ENCODE measurements at places on chromosomes 1 and 21. TPM values are rescaled to one million over a fixed set of nuclear protein-coding genes. Genes with fewer than 3 reads are reported as not detected.

DNA sequence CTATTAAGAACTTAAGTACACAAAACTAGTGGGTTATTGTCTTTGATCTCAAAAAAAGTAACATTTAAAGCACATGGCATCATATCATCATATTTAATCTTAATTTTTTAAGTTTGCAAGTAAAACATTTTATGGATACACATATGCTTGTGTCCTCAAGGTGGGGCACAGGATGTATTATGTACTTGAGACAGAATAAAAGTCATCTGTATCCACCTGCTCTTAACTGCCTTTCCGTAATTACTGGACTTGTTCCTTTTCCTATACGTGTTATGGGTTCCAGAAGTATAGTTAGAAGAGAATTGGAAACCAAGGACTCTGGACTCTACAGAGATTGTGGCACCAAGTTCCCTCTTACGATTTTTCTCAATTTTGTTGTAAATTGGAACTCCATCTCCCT is 79.4 kb downstream of the FCRL5 start:
- DNase-seq: no peak

- no peak for DNase-seq
These were observed 9.3 kb downstream of the ARL8A start for GRCh38 chr1:202135221-202135721.

- DNase-seq: no peak
These were observed 236.4 kb upstream of the BEND5 start for GRCh38 chr1:49013079-49013478.

DNA sequence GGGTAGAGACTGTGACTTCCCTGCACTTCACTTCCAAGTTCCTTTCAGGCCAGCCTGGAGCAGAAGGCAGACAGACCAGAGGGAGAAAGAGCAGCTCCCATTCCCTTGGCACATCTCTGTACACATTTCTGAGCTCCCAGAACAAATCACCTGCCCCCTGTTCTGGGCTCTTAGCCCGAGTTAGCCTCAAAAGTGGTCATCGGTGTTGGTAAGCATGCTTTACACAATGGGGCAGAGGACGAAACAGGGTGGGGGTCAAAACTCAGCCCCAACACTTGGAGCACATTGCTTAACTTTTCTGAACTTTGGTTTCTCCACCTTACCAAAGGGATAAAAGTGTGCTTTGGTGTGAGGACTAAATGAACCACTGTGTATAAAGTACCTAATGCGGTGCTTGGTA is 98.7 kb downstream of the DAB1 start:
- DNase-seq: no peak

- DNase-seq: no peak
These were observed 10.1 kb downstream of the YARS1 start for GRCh38 chr1:32806910-32807523.

DNA sequence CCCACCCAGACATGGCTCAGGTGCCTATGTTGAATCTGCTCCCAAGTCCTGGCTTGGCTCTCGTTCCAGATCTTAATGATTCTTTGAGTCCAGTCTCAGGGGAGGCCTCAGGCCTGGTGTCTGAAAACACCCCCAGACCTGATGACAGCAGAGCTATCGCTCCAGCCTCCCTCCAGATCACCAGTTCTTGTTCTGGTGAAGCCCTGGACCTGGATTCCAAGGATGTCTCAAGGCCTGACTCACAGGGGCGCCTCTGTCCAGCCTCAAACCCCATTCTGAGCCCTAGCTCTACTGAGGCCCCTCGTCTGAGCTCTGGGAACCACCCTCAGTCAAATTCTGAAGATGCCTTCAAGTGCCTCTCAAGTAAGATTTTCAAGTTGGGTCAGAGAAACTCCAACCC is 11.4 kb downstream of the MROH7 start:
- no peak for DNase-seq

- DNase-seq: no peak
These were observed 1291.5 kb upstream of the B3GALT2 start for GRCh38 chr1:194477908-194478307.

GRCh38 chr1:8241417-8242014 is 76.4 kb upstream of the SLC45A1 start:
- no peak for DNase-seq

- DNase-seq: no peak
These were observed 39.2 kb upstream of the LRRC8D start for GRCh38 chr1:89781494-89782126.

- DNase-seq: no peak
These were observed 322 bp downstream of the DCLRE1B start for GRCh38 chr1:113905435-113905861.

DNA sequence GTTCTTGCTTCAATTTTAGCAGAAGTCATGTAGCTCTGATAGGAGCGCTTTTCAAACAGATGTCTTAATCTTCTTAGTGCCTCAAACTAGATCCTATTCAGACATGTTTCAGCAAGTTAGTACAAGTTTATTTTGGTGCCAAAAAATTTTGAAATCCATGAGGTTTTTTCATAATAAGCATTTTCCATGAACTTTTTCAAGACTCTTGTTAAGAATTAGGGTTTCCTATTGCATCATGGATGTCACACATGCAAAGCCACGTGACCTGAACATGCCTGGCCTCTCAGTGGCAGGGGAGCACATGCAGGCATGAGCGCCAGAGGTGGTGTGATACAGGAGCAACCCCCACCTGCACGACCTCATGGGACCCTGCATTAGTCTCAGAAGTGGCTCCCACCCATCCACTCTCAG is 67.6 kb downstream of the POFUT2 start:
- DNase-seq: no peak

DNA sequence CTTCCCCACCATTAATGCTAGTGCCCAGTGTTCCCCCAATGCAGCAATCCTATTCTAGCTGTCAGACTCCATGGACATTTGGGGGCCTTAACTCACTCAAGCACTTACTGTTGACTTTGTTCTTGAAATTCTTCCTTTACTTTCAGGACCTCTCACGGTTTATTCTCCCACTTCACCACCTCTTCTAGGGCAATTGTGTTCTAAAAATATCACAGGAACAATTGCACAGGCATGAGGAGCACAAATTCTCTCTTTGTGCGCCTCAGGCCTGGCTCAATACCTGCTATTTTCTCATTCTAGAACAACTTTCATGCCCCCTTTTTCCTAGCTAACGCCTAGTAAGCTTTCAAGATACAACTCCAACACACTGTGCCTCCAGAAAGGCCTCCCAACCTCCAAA is 7.3 kb downstream of the MAB21L3 start:
- no peak for DNase-seq

DNA sequence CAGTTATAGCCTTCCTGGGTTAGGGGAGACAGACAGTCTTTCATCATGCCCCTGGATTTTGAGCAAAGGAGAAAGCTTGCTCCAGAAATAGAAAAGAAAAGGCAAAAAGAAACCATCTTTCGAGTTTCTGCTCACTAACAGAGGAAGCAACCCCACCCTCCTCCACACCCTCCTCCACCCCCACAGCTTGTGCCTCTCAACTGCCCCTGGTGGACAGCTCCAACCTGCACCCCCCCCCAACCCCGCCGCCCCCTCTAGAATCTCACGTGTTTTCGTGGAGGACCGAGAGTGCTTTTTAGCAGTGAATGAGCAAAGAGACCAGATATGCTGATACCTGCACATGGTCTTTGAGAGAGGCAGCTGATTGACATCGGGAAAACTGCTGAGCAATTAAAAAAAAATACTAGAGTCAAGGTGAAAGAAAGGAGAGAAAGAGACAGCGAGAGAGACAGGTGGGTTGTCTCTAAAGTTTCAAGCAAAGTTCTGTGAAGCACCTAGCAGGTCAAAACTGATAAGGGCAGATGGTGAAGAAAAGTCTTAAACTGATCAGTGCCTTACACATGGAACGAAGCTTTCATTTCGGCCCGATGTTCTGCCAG is 358.3 kb downstream of the KIF26B start:
- DNase-seq: no peak

DNA sequence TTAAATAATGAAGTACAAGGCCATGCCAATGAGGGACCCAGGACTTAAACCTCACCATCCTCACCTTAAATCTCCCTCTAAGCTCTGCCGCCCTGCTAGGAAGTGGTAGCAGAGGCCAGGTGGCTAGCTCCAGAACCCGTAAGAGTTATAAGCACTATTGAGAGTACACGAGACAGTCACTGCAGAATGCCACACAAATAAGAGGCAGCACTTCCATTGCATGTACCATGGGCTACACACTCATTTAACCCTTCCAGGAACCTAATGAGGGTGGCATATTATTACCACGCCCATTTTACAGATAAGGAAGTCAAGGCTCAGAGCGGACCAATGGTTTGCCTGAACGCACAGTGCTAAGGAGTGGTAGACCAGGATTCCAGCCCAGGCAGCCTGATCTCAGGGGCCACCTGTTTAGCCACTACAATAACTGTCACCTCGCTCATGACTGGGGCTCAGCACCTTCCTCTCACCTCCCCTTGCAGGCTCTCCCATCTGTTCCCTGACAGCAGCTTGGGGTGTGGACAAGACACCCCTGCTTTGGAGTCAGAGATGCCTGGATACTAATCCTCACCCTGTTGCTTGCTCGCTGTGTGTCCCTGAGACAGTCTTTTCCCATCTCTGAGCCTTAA is 54.8 kb upstream of the ID3 start:
- DNase-seq: no peak

DNA sequence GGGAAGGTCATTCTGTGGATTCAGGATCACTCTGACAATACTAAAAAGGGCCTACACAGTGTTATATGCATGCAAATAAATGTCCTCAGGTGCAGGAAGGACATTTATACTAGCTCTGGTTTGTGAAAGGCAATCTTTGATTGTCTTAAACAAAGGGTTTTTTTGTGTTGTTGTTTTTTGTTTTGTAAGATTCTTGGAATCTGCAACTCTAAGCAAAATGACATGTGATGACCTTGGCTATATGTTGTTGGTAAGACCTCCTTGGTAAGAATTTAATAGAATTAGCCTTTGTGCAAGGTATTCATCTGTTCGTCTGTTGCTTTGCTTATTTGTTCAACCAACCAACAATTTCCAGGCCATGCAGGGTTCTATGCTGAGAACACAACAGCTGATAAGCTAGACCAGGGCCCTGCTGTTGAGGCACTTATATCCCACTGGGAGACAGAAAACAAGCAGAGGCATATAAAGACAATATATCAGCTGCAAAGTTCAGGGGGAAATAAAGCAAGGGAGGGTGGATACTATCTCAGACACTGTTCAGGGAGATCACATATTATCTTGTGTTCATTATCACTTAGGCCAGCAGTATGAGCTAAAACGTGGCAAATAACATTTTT is 60.3 kb downstream of the FH start:
- no peak for DNase-seq

DNA sequence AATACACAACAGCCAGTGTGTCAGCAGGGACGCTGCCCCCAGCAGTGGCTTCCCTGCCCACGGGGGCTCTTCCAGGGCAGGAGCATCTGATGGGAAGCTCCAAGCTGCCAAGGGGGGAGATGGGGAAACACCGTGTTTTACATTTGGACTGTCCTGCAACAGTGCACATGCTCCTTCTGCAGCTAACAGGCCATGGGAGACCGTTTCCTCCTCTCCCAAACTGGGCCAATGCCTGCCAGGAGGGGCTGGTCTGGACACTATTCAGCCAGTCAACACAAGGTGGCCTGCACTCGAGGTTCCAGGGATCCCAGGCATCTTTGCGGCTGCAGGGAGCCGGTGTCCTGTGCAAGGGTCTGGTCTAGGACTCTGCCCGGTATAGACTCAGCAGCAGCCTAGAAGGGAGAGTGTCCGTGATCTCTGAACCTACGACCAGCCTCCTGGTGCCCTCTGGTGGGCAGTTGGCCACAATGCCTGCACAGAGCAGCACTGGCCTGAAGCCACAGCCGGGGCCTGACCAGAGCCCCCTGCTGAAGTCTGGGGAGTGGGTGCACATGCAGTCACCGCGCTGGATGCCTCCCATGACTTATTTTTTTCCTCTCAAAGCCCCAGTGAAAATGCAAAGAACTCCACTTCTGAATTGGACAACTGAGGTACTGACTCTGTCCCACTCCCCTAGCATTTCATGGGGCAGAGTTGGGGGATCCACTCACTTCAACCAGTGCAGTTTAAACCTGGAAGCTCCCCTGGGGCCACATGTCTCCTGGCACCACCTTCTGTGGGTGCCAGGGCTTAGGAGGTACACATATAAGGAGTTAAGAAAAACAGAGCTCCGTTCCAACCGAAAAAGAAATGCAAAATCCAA is 33.3 kb downstream of the RCC2 start:
- peak; percentile 67 for DNase-seq

- no peak for DNase-seq
These were observed 403.2 kb upstream of the B3GALT2 start for GRCh38 chr1:193589597-193590040.

- no peak for DNase-seq
These were observed 543.3 kb downstream of the MATN1 start for GRCh38 chr1:30179942-30180543.

PAQR6 gene
- total RNA-seq: 4.4 TPM

HCRTR1 gene
- total RNA-seq: not detected

CRP gene
- 1.1 TPM for total RNA-seq

CLDN17 gene
- not detected for total RNA-seq

TRIM45 gene
- 8.0 TPM for total RNA-seq

MR1 gene
- 54.4 TPM for total RNA-seq

CFAP74 gene
- 0.83 TPM for total RNA-seq

ADAM30 gene
- total RNA-seq: not detected

SDC3 gene
- 68.2 TPM for total RNA-seq

All from ureter (tissue), 1 donor.